ENCODE measurements at places on chromosomes 6 and 20.

DNA sequence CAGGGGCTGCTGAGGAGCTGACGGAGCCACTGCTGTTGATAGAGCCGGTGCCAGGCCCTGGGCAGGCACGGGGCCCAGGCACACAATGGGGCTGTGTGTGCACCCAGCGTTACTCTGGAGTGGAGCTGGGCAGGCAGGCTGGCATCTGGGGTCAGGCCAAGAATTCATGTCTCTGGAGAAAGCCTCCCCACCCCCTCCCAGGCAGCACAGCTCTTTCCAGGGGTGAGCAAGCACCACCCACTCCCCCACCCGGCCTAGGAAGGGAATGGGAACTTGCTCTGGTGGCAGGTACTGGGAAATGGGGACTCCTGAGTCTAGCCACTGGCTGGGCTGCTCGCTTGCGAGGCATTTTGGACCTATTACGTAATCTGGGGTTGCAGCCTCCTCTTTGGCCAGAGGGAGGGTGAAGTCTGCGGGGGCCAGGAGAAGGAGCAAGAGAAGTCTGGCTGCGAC lies 22.7 kb downstream of the TFEB start:
- DNase-seq, result no peak

- DNase-seq, result no peak
These were observed 127.2 kb upstream of the SUPT3H start for GRCh38 chr6:45504947-45505346.

DNA sequence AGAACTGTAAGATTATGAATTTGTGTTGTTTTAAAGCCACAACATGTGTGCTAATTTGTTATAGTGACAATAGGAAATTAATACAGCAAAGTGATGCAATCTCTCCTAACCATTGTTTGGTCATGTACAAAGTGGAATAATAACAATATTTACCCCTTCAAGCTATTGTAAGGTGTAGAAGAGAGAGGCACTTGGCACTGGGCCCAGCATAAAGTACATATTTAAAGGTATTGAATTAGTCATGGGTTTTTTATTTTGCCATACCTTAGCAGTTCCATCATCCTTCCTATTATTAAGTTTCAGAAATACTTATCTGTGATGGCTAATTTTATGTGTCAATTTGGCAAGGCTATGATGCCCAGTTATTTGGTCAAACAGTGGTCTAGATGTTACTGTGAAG lies 322.4 kb upstream of the TSHZ2 start:
- no peak for DNase-seq

GRCh38 chr20:5039255-5039657 lies 37.9 kb upstream of the SLC23A2 start:
- DNase-seq, result no peak

GRCh38 chr6:90135667-90136066 lies 161.0 kb downstream of the BACH2 start:
- DNase-seq, result no peak

GRCh38 chr20:667351-668034 lies 8.1 kb downstream of the SCRT2 start:
- DNase-seq, result peak; percentile 26

DNA sequence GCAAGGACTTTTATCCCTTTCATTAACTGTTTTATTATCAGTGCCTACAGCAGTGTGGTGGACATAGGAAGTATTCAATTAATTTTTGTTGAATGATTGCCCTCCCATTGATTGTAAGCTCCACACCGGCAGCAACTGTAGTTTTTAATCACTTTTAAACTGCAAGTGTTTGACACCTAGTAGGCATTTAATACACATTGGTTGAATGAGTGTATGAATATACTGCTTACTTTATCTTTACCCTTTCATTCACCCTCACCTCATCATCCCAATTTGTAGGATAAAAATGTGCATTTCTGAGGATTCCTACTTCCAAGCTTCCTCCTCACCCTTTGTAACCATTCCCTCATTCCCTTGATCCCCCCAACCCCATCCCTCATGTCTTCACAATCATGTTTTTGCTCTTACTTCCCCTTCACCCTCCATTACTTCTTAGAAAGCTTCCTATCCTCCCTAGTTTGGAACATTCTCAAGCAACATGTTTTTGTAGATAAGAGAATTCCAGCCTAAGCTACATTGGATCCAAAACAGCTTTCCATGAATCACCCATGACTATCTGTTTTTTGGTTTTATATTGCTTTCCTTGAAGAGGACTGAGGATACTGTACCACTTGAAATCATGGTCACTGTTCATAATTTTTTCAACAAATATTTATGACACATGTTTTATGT lies 955 bp upstream of the SLC26A8 start:
- no peak for DNase-seq

GRCh38 chr6:106244521-106244920 lies 81.0 kb downstream of the ATG5 start:
- DNase-seq, result no peak

DNA sequence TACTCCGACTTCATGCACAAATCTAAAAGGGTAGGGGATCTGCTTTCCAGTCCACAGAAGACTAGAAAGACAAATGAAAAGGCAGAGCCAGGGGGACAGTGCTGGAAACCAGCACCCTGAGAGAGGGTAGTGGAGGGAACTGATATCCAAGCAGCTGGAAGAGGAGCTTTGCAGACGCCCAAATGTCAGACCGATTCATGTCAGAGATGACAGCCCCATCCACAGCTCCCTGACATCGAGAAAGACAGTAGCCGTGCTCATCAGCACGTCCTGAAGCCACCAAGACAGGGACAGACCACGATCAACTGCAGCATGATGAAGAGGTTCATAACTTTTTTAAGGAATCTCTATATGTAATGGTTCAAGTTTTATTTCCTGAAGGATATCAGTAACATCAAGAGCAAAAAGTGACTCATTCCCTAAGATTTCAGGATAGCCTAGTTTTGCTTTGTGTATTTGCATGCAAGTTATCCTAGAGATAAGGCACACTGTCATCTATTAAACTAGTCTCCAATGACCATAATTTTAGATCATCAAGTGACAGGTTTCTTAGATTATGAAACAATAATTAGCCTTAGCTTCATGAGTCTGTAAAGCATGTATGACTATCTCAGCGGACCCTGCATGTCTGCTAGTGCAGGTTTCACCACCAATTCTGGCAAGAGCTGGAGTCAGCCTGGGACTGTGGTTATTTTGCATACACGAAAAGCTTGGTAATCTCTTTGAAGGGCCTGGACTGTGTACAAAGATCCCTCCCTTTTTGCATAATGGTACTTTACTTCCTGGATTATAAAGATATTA lies 43.0 kb downstream of the PRDM1 start:
- no peak for DNase-seq

GRCh38 chr6:114096561-114097172 lies 125.7 kb upstream of the HDAC2 start:
- no peak for DNase-seq

DNA sequence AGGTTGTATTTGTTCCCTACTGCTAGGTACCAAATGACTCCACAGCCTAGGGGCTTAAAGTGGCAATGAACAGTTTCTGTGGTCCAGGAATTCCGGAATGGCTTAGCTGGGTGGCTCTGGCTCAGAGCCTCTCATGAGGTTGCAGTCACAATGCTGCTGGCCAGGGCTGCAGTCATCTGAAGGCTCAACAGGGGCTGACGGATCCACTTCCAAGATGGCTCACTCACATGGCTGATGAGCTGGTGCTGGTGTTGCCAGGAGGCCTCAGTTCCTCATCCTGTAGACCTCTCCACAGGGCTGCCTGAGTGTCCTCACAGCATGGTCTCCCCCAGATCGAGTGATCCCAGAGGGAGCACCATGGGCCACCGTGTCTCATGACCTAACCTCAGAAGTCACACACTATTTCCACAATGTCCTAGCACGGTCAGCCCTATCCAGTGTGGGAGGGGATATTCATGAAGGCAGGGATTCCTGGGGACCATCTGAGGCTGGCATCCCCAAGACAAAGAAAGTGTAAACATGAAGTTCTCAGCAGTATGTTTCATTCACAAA lies 19.0 kb upstream of the BPI start:
- no peak for DNase-seq

DNA sequence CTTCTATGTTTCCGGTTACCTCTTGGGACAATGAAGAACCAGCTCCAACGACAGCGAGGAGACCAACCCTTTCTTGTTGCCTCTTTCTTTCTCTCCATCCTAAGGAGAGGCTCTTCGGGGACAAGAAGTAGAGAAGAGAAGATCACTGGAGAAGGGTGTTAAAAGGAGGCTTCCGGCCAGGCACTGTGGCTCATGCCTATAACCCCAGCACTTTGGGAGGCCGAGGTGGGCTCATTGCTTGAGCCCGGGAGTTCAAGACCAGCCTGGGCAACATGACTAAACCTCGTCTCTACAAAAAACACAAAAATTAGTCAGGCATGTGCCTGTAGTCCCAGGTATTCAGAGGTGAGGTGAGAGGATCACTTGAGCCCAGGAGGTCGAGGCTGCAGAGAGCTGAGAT lies 90.8 kb upstream of the TNFAIP3 start:
- DNase-seq, result no peak

DNA sequence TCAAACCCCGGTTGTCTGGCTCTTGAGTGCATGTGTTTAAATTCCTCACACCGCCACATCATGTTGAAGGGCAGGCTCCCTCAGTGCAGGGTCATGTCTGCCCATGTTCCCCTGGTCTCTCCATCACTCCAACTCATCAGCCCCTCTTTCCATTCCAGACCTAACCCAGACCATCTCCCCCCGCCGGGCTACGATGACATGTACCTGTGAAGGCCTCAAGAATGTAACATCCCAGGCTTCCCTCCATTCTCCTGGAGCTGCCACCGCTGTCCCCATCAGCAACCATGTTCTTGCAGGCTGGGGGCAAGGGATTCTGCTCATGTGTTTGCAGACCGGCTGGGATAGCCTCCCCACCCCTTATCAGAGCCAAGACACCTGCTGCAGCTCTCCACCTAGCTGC lies 19.9 kb downstream of the TMEM74B start:
- no peak for DNase-seq

DNA sequence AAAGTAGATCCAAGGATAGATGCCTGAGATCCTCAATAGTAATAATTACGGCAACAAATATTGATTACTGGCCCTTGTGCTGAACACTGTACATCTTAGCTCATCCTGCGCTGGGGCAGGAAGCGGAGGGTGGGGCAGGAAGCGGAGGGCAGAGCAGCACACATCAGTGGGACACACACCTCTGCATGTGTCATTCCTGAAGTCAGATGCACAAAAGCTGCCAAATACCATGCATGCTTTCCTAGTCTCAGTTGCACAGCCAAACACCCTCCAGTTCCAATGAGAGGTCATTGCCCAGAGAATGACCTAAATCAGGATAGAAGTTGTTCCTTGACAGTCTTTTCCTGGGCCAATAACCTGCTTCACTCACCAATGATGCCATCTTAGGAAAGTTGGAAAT lies 74.4 kb upstream of the FOXC1 start:
- DNase-seq, result peak; percentile 33

GRCh38 chr20:34750484-34750883 lies 46.3 kb downstream of the TP53INP2 start:
- DNase-seq, result no peak

DNA sequence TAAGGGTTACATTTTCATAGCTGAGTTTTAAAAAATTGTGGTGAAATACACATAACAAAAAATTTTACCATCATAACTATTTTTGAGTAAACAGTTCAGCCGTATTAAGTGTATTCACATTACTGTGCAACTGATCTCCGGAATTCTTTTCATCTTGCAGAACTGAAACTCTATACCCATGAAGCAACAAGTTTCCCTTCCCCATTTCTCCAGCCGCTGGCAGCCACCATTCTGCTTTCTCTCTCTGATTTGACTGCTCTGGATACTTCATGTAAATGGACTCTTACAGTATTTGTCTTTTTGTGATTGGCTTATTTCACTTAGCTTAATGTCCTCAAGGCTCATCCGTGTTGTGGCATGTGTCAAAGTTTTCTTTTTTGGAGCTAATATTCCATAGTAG lies 341.6 kb downstream of the QKI start:
- no peak for DNase-seq

DNA sequence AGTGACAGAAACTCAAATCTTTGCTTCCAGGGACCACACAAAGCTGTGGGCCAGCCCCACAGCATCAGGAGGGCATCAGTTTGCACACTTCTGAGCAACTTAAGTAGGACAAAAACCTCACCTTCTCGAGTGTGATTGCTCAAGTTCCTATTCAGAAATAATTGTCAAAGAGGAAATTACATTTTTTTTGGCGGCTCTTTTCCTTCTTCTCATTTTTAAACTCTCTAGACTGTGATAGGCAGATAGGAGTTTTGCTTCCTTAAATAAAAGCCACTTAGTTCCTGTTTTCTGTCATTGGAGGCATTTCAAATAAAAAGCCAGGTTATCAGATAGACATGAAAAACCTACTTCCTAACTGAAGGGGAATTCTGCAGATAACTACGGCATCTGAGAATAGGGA lies 11.2 kb upstream of the TAGAP start:
- DNase-seq, result no peak

GRCh38 chr6:7239590-7239948 lies 73.4 kb downstream of the SSR1 start:
- DNase-seq, result no peak

DNA sequence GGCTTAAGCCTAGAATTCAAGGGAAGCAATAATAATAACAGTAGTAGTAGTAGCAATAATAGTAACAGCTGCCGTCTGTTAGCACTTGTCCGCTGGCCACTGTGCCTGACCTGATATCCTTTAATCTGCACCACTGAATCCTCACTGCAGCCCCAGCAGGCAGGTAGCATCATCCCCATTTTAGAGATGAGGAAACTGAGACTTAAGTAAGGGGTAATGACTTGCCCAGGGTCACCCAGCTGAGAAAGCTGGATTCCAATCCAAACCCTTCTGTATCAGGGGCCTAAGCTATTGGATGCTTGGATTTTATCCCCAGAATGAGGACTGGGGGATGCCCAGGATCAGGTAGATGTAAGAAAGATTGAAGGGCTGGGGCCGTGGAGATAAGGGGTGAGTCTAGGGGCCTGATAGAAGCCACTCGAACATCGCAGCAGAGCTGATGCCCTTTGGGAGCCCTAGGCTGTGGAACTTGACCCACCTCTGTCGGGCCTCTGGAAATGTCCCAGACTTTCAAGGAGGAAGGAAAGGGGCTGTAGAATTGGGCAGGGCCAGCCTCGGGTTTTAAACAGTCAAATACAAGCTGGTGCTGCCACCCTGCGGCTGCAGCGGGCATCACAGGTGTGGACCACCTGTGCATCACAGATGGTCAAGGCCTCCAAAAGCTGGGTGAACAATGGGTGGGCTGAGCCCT lies 102.1 kb upstream of the MYL9 start:
- peak; percentile 49 for DNase-seq

DNA sequence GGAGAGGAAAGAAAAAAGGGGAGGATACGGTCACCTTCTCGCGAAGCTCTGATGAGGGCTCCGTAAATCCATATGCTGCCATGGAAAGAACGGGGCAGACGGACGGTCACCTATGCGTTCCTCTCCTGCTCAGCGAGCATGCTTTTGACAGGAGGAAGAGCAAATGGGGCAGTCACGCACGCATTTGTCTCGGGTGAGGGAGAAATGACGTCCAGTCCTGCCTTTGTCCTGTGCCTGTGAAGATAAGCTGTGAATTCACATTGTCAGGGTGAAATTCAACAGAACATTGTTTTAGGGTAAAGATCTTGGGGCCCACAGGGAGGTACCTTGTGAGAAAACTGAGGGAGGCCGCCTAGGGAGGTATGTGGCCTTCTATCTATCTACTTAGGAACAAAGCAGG lies 83.8 kb downstream of the IRF4 start:
- no peak for DNase-seq
